ENCODE measurements at places on chromosomes 7 and 10.

DNA sequence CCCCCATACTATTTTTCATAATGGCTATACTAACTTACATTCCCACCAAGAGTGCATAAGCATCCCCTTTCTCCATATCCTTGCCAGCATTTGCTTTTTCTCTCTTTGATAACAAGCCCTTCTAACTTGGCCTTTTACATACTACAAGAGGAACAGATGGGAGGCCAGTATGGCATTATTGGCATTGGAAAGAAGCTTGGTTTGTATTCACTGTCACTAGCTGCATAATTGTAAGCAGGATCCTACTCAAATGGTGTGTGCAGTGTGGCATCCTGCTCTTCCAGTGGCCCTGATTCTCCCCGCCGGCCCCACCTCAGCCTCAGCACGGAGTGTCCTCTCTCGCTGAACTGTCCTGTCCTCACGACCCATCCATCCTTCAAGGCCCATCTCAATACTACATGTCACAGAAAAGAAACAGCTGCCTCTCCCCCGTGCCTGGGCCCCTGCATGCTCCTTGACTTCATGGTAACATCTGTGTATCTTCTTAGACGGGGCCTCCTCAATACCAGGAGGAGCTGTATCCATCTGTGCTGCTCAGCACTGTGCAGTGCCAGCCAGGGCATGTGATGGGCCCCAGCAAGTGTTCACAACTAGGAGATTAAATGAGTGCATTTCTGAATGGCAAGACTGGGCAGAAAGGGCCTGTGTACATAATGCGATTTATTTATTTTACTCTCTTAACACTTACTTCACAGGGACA is 205.2 kb downstream of the COBL start:
- DNase-seq: no peak

DNA sequence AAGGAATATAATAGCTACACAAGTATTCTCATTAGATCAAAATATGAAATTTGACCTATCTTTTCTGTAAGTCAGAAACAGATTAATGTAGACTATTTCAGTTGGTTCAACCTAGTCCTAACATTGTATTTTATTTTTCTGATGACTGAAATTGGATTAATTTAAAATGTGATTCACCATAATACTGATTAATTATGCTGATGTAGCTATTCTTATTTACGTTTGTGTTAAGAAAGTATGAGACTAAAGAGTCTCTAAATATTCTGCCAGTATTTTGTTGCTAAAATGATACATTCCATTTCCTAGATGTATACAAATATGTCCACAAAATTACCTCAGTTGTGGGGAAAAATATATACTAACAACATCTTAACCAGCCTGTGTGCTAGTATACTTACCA is 18.3 kb downstream of the MARCHF5 start:
- no peak for DNase-seq

- no peak for DNase-seq
Measured at GRCh38 chr10:31466313-31466712, 147.3 kb downstream of the ZEB1 start.

- DNase-seq: no peak
Measured at GRCh38 chr7:5088906-5089305, 43.2 kb downstream of the RBAK start.

GRCh38 chr10:12704488-12704887 is 297.0 kb downstream of the CCDC3 start:
- no peak for DNase-seq

DNA sequence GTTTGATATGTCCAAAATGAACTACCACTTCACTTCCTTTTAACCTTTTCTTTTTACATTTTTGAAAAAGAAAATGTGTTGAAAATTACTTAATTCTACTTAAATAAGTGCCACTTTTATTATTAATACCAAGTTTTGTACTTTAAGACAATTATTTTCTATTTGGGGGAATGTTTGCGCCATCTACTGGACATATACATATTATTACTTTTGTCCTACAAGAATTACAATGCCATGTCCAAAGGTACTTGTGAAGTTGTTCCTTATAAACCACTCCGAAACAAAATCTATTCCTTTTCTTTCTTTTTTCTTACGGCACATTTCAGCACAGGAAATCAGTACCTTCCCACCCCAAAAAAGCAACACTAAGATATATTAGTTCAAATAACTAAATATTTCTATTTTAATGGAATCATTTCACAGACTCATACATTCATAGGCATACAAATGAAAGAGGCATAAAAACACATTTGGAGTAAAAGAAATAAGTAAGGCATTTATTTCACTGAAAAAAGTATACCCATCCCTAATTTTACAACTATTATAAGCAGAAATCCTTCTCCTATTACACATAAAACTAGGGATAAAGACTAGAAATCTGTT is 169.9 kb downstream of the RNF133 start:
- DNase-seq: no peak

DNA sequence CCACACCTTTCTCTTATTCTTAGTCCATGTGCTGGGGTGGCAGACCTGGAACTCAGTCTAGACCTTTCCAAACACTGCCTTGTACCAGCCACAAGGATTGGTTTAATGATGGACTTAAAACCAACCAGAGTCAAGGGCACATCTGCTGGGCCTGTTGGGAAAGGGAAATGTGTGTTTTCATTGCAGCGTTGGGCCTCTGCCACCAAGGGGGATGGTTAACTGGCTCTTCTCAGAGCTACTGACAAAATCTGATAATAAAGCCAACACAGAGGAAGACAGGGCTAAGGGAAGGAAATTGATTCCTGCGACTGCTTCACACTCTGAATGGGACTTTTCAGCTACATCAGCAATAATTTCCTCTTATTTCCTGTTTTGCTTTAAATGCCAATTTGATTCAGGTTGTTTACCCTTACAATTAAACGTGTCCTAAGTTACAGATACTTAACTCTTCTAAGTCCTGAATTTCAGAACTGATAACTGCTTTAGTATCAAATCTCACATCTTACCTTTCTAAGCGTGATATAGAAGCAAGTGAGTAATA is 68.4 kb upstream of the MALRD1 start:
- no peak for DNase-seq

DNA sequence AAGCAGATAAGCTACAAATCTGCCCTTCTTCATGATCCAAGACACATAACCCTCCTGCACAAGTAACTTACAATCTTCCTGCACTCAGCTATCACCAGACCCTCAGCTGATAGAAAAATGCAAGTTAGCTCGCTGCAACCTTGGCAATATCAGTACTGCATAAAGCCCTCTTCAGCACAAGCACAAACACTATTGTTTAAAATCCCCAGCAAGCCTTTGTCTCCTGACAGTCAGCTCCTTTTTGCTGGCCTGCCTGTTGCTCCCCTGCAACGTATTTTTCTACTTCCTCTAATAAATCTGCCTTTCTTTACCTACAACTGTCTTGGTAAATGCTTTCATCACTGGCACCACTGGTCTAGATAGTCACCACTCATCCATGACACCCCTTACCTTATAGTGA is 59.8 kb downstream of the BAMBI start:
- DNase-seq: no peak

DNA sequence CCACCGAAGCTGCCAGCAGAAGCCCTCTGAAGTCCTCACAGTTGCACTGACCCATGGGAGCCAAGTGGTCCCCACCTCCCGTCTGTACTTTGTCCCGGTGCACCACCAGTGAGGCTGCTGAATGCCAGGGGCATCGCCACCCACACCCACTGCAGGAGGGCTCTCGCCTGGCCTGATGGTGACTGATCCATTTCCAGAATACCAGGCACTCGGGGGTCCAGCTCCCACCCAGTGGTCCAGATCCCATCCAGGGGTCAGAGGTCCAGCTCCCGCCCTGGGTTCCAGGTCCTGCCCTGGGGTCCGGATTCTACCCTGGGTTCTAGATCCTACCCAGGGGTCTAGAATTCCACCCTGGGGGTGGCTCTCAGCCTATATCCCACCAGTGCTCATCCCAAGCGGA is 9.1 kb upstream of the JAKMIP3 start:
- DNase-seq: no peak

GRCh38 chr7:128190051-128190647 is 50.9 kb upstream of the LEP start:
- no peak for DNase-seq

- no peak for DNase-seq
Measured at GRCh38 chr7:134419875-134420274, 39.0 kb downstream of the AKR1B1 start.

- no peak for DNase-seq
Measured at GRCh38 chr7:40717242-40717641, 582.4 kb downstream of the SUGCT start.

DNA sequence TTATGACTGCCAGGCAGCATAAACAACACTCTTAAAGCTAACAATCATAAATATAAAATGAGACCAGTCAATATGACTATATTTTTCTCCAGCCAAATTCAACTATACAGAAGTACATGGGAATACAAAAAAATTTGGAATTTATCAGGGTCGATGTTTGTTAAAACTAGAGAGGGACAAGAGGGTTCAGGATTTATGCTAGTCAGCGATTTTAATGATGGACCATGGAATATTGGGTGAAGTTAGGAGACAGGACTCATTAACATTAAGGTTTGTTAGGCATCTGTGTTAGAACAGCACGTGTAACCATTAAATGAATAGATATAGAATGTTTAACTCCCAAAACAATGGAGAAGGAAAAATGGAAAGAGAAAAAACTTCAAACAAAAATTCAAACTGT is 146.2 kb downstream of the SEM1 start:
- no peak for DNase-seq

DNA sequence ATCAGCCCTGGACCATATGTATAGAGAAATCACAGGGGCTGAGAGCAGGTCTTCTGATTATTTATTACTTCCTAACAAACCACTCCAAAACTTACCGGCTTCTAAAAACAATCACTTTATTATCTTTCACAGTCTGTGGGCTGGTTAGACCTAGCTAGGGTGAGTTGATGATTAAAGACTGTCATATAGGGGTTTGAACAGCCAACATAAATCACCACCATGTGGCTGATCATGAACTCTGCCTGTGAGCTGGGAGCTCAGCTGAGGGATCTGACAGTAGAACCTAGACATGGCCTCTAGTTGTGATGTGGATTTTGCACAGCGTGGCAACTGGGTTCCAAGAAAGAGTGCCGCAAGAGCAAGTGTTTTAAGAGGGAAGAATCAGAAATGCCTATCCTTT is 305.4 kb downstream of the CSTF2T start:
- DNase-seq: no peak

DNA sequence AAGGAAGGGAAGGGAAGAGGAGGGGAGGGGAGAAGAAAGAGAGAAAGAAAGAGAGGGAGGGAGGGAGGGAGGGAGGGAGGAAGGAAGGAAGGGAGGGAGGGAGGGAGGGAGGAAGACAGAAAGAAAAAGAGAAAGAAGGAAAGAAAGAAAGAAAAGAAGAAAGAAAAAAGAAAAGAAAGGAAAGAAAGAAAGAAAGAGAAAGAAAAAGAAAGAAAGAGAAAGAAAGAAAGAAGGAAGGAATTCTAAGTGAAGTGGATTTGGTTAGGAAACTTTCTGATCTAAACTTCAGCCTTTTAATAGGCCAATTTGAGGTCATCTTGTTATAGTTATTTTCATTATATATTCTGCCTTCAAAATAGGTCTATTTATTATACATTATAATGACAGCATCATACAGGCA is 4.3 kb downstream of the CAV2 start:
- DNase-seq: no peak

All from stimulated activated CD4-positive, alpha-beta T cell treated with anti-CD3 and anti-CD28 coated beads, TNF-alpha, amount 100 ng/mL, for 1 hour (primary cell).